SJSA1 (cell line): ENCODE measurements at places on chromosomes 6 and 20.

DNA sequence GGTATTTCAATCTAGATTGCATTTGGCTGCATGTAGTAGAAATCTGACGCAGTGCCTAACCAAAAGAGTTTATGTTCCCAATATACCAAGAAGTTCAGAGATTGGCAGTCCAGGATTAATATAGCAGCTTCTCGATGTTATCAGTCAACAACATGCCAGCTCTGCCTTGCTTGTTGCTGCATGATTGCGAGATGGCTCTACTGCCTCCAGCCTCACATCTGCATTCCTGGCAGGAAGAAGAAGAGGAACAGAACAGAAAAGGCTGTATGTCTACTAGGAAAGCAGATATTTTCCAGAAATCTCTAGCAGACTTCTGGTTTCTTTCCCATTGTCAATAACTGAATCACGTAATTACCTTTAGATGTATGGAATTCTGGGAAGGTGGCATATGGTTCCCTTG is 60.8 kb downstream of the SLC35D3 start:
- DNase-seq, result no peak

GRCh38 chr6:56556751-56557540 is 85.7 kb downstream of the DST start:
- no peak for DNase-seq

DNA sequence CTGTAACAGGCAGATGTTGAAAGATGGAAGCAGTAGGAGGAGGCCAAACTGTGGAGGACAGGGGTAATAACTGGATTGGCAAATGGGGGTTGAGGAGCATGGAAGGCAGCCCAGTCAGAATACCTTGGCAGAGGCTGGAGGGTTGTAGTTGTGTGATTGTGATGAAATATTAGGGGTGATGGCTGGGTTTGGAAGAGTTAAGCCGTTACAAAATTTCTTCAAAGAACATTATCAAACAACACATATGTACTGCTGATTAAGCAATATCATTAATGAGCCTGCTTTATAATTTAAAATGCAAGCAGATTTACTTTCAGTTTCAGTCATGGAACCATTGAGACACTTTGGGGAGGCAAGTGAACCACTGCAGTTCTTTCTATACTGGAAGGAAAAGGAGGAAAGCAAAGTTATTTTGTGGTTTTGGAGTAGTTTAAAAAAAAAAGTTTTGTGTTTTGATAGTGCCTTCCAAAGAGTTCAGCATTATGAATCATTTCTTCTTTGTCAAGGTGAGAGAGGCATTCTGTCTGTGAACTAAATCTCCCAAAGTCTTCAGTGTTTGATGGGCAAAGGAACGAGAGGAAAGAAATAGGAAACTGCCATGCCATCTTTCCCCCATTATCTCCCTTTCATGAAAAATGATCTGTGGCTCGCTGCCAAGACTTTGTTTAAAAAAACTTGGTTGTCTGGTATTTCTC is 20.7 kb downstream of the FOXO3 start:
- peak; percentile 54 for DNase-seq

DNA sequence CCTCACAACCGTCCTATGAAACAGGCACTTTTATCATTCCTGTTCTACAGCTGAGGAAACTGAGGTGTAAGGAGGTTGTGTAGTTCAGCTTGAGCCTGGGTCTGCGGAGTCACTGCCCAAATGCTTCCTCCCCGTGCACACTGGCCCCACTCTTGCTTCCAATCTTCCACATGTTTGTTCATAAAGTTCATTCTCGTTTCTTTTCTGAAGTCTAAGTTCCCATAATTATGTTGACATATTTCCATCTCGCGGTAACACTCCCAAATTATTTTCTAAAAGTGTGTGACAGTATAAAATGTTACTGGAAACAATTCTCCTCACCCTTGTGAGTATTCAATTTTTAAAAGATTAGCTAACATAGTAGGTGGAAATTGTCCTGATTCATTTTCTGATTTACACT is 106.9 kb downstream of the SLC22A3 start:
- no peak for DNase-seq

- no peak for DNase-seq
These were observed 159.3 kb downstream of the CD83 start for GRCh38 chr6:14276667-14277404.

DNA sequence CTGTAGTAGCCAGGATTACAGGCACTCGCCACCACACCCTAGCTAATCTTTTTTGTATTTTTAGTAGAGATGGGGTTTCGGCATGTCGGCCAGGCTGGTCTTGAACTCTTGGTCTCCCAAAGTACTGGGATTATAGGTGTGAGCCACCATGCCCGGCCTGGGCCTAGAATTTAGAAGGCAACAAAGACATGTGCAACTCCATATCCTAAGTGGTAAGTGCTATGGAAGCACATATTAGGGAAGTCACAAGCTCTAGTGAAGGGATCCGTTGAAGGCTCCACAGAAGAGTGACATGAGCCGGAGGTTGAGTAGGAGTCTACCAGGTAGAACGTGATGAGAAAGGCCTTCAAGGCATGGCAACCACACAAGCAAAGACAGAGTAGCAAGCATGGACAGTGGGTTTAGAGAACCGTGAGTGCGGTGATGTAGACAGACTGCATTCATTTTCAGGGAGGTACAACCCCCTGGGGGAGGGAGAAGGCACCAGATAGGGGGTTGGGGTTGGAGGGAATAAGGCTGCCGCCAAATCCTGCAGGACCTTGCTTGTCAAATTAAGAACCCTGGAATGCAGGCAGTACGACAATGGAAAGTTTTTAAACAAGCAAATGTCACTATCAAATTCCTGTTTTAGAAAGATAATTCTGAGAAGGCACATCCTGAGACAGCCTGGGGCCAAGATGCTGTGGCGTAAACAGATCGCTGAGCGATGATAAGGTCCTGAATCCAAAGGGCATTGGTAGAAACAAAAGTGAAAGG is 50.2 kb downstream of the ARHGAP18 start:
- DNase-seq, result no peak

DNA sequence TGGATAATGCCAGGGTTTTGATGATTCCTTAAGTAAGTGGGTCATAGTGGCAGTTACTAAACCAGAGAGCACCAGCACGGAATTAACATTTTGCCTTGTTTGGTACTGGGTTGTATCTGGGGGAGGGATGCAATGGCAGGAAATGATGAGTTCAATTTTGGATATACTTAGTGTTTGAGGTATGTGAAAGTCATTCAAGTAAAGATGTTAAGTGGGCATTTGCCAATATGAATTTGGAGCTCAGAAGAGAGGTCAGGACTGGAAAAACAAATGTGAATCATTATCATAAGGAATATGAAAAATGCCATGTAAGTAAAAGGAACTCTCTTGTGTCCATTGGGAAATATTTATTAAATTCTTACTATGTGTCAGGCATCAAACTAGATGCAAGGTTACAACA is 6.2 kb downstream of the PXT1 start:
- DNase-seq, result no peak

- DNase-seq, result no peak
These were observed 29.1 kb downstream of the SHLD1 start for GRCh38 chr20:5779071-5779900.

GRCh38 chr6:82738773-82739172 is 326.9 kb downstream of the UBE3D start:
- no peak for DNase-seq

GRCh38 chr6:11380549-11380948 is 148.1 kb upstream of the NEDD9 start:
- DNase-seq, result no peak

- no peak for DNase-seq
These were observed 660.4 kb upstream of the FLRT3 start for GRCh38 chr20:14997791-14998190.

DNA sequence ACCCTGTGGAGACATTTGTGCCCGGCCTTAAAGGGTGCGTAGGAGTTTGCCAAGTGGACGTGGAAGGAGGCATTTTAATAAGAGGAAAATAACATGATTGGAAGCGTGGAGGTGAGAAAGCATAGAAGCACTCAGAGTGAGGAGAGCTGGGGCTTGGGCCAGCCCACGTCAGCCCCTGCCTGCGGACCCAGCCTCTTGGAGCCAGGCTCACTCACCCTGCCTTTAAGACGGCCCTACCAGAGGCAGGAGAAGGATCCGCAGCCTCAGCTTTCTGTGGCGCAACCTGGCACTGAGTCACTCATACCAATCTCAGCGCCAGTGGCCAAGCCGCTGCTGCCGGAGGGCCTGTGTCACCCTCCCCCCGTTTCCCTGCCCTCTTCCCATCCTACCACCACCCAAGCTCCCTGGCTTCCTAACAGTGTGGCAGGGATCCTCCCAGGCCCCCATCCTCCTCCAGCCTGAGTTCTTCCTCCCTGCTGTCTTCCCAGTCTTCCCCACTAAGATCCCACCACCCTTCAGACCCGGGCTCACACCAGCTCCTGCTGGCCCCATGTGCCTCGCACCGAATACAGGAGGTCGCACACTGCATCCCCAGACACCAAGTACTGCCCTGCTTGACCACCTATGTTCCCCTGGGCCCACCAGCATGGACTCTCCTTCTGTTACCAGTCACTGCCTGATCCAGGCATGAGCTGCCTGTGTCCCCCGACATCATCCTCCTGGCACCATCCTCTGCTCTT is 285.2 kb downstream of the UST start:
- peak; percentile 94 for DNase-seq

GRCh38 chr20:63864545-63864977 is 509 bp upstream of the TPD52L2 start:
- no peak for DNase-seq

- no peak for DNase-seq
These were observed 11.5 kb downstream of the MAPK14 start for GRCh38 chr6:36039112-36039511.

DNA sequence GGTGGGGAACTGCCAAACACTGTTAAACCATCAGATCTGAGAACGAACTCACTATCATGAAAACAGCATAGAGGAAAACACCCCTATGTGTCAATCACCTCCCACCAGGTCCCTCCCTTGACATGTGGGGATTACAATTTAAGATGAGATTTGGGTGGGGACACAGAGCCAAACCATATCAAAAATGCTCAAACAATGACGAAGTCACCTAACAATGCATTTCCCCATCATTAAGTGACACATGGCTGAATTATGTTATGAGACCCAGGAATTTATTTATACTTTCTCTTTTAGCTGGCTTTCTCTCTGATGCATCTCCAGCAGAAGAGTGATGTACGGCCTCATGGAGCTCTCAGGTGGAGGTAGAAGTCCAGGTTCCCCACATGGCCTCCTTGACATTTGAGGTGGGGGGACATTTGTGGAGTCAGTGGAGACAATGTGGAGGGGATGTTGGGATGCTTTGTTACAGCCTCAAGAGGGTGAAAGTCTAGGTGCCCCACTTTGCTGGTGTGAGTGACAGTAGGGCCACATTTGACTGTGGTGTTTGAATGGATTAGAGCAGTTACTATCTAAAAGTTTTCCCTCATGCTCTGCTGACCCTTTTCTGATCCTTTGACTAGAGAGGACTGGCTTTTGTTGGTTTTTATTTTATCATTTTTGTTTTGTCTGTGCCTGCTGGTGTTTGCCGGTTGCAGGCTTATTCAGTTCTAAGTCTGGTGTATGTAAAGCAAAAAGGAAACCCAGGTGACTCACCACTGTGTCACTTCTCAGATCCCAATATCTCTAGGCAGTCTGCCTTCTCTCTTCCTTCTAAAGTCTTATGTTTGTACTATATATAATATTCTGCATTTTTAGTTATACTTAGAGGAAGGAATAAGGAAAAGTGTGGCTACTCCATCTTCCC is 18.5 kb upstream of the DCBLD1 start:
- peak; percentile 65 for DNase-seq

DNA sequence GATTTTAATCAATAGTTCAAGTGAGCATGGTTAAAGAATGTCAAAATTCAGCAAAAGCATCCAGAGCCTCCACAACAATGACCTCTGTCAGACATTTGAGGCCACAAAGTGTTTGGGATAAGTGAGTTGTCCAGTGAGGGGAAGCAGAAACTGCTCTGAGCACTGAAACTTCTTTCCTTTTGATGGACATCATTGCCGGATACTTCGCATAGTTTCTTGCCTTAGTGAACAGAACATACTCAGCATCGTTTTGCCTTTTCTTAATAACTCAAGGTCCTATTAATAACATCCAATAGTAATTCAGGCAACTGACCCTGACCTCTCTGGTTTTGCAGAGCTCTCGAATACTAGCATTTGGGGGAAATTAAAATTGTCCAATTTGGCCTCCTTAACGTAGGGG is 78.6 kb downstream of the EDN3 start:
- no peak for DNase-seq

- peak; percentile 21 for DNase-seq
These were observed 151.7 kb upstream of the RPS6KA2 start for GRCh38 chr6:166778776-166779175.

DNA sequence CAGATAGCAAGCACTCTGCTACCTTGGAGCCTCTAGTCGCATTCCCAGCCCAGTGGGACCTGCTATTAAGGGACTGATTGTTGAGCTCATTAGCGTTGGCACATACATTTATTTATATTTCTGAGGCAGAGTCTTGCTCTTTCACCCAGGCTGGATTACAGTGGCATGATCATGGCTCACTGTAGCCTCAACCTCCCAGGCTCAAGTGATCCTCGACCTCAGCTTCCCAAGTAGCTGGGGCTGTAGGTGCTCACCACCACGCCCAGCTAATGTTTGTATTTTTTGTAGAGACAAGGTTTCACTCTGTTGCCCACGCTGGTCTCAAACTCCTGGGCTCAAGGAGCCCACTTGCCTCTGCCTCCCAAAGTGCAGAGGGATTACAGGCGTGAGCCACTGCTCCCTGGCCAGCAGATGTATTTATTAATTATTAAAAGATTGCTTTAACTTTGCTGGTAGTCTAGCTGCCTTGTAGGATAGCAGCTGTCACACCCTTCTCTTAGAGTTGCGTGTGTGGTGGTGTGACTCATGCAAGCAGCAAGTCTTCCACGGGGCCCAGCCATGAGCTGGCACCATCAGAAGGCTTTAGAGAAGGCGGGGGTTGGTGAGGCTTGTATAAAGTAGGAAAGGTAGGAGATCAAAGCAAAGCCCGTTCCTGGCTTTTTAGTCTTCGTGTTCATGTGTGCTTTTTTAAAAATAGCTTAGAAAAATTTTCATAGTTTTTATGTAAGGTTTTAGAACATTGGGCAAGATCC is 16.5 kb downstream of the ACTR5 start:
- DNase-seq, result peak; percentile 77

- DNase-seq, result no peak
These were observed 254.8 kb downstream of the FOXC1 start for GRCh38 chr6:1864496-1864895.

- DNase-seq, result no peak
These were observed 12.4 kb upstream of the TFAP2C start for GRCh38 chr20:56616716-56617115.

GRCh38 chr20:17965042-17965697 is 3.4 kb downstream of the SNX5 start:
- DNase-seq, result no peak
